Muscle of leg (tissue), 16 donors: ENCODE measurements at places on chromosomes 6 and 20. TPM values are rescaled to one million over a fixed set of nuclear protein-coding genes. Genes with fewer than 3 reads are reported as not detected.

PLAGL2 gene
- total RNA-seq, result 3.3 TPM

SLC22A2 gene
- total RNA-seq, result 0.04 TPM

DNA sequence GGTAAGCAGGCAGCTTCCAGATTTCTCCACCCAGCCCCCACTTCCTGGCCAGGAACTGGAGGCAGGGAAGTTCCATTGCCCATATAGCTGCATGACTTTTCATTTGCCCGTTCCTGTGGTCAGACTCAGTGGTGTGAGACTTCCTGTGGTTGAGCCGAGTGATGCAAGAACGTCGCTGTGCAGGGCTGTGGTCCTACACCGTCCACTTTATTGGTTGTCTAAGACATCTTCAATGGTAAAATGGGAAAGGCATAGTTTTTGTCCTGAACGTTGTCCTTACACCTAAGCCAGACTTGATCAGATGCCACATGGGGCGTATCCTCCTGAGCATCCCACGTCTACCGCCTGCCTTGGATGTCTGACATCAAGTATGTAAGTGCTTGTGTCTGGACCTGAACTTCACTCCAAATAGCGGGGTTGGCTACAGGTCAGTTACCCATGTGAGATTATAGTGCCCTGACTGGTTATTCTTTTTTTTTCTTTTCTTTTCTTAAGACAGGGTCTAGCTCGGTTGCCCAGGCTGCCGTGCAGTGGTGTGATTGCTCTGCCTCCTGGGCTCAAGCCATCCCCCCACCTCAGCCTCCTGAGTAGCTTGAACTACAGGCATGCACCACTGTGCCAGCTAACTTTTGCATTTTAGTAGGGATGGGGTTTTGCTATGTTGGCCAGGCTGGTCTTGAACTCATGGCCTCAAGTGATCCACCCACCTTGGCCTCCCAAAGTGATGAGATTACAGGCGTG is 25.9 kb upstream of the GTSF1L start:
- DNase-seq, result peak; percentile 28

BPIFA2 gene
- total RNA-seq, result not detected

GRCh38 chr6:129859524-129859923 is 1.6 kb downstream of the TMEM244 start:
- DNase-seq, result peak; percentile 78

GRCh38 chr6:162750776-162751175 is 23.0 kb downstream of the PACRG start:
- no peak for DNase-seq
